ENCODE measurements at places on chromosomes 5 and 9.
A peak's percentile ranks its signal among the peaks of the same experiment; 100 is the strongest.

DNA sequence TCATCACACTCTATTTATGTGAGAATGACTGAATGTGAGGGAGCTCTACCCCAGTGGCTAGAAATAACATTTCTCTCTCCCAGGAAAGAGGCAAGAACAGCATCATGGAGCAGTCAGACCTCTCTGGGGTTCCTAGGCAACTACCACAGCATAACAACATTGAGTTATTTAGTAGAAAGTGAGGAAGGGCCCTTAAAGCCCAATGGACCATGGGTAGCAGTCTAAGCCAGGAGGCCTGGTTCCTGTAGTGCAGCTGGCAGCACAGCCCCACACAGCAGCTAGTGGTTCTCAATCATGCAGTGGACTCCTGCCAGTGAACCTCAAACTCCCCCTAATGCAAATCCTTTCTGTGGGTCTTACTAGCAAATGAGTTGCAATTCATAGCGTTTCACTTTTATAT lies 55.3 kb downstream of the SPEF2 start:
- no peak for DNase-seq

DNA sequence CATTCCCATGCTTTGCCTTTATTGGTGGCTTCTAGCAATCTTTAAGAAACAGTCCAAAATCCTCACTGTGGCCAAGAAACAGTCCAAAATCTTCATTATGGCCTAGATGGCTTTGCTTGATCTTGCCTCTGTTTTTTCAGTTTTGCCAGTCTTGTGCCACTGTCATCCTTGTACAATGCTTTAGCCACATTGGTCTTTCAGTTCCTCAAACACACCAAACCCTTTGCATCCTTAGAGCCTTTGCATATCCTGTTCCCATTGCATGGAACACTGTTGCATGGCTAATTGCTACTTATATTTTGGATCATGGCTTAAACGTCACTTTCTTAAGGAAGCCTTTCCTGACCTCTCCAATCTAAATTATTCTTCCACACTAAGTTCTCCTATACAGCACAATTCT lies 22.1 kb downstream of the MRRF start:
- DNase-seq: no peak

GRCh38 chr9:133064241-133065069 lies 2.7 kb downstream of the CEL start:
- no peak for DNase-seq

DNA sequence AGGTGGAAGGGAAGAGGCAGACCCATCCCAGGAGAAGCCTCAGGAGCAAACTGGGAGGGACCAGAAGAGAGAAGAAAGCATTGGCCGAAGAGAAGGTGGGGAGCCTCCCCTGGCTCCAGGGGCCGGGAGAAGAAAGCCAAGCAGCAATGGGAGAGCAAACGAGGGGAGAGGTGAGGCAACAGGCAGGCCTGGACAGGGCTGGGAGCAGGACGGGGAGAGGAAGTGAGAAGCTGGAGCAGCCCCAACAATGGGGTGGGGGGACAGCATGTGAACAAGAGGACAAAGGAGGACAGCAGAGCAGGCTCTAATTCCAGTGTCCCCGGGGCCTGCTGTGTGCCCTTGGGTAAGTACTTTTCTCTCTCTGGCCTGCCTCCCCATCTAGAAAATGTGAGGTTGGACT lies 115.3 kb downstream of the PSD2 start:
- peak; percentile 59 for DNase-seq

GRCh38 chr5:174765540-174765939 lies 41.2 kb downstream of the MSX2 start:
- no peak for DNase-seq

- no peak for DNase-seq
Measured at GRCh38 chr5:128412145-128412930, 125.7 kb downstream of the FBN2 start.

DNA sequence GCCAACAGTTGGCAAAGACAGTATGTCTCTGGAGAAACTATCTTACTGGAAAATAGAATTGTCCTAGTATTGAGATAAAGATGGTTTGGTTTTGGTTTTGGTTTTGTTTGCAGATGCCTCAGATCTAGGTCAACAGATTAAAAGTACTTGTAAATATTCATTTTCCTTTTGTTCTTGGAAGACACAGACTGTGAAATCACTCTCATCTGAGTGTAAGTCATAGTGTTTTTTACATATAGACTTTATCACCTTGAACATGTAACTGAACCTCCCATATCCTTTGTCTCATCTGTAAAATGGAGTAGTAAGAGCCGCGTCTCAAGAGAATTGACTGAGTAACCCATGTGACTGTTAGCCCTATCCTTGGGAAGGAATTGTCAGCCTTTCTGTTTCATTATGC lies 34.3 kb downstream of the MAP3K1 start:
- DNase-seq: no peak
